ENCODE measurements at places on chromosomes 2 and 18. TPM values are rescaled to one million over a fixed set of nuclear protein-coding genes. Genes with fewer than 3 reads are reported as not detected.

Gene ACTR1B
- 74.4 TPM for total RNA-seq

Gene DTNA
- total RNA-seq: 47.6 TPM

Gene LGALSL
- 18.5 TPM for total RNA-seq

Gene CDK15
- 7.7 TPM for total RNA-seq

Gene CCDC141
- total RNA-seq: 3.9 TPM

Gene DSC2
- 6.8 TPM for total RNA-seq

Gene IL36G
- not detected for total RNA-seq

Gene COL4A4
- 15.8 TPM for total RNA-seq

Gene GNAL
- total RNA-seq: 12.0 TPM

Gene EFEMP1
- 989 TPM for total RNA-seq

Gene FARSB
- total RNA-seq: 14.6 TPM

Gene RAX
- not detected for total RNA-seq

Gene RAD51AP2
- not detected for total RNA-seq

Gene GREB1
- 7.2 TPM for total RNA-seq

Gene ANKRD29
- 10.2 TPM for total RNA-seq

Gene C1GALT1C1L
- 1.2 TPM for total RNA-seq

Gene ANKRD62
- total RNA-seq: not detected

Gene RPIA
- 10.3 TPM for total RNA-seq

Gene STPG4
- 0.75 TPM for total RNA-seq

Gene TMEM169
- 0.72 TPM for total RNA-seq

Gene UGT1A10
- total RNA-seq: not detected

Gene HRH4
- total RNA-seq: 0.15 TPM

Gene CFAP53
- 0.39 TPM for total RNA-seq

Gene KCNG2
- total RNA-seq: 1.1 TPM

Gene NAT8
- not detected for total RNA-seq

Gene LRATD1
- total RNA-seq: 2.1 TPM

Gene ASXL2
- 25.3 TPM for total RNA-seq

Gene PTRHD1
- total RNA-seq: 16.9 TPM

Gene CENPA
- 1.2 TPM for total RNA-seq

Gene DNAJC5G
- not detected for total RNA-seq

Gene RPS27A
- total RNA-seq: 752 TPM

Gene SAG
- not detected for total RNA-seq

All from aorta (tissue), 5 donors.